ENCODE measurements at places on chromosomes 13 and 19.

DNA sequence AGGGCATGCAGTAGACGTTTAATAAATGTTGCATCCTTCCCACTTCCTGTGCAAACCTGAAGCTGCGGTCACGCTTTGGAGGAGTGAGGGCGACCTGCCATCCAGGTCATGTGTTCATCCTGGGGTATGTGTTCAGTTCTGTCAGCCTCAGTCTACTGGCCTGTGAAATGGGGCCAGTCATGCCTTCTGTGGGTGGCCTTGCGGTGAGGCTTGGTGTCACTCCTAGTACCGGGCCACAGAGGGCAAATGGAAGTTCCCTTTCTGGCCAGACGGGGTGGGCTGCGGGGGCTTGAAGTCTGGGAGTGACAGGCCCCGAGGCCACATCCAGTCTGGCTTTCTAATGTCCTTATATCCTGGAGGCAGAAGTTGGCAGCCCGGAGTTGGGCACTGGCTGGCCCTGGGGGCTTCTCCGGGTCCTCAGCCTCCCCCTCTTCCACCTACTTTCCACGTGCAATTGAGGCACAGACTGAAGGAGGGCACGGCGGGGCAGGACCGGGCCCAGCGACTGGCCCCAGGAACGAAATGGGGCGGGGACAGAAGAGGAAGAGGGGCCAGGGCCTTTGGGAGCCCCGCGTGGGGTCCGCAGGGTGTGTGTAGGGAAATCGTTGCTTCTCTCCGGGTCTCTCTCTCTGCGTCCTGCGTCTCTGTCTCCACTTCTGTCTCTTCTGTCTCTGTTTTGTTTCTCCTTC, 11.1 kb downstream of the PDE4A start:
- no peak for DNase-seq

DNA sequence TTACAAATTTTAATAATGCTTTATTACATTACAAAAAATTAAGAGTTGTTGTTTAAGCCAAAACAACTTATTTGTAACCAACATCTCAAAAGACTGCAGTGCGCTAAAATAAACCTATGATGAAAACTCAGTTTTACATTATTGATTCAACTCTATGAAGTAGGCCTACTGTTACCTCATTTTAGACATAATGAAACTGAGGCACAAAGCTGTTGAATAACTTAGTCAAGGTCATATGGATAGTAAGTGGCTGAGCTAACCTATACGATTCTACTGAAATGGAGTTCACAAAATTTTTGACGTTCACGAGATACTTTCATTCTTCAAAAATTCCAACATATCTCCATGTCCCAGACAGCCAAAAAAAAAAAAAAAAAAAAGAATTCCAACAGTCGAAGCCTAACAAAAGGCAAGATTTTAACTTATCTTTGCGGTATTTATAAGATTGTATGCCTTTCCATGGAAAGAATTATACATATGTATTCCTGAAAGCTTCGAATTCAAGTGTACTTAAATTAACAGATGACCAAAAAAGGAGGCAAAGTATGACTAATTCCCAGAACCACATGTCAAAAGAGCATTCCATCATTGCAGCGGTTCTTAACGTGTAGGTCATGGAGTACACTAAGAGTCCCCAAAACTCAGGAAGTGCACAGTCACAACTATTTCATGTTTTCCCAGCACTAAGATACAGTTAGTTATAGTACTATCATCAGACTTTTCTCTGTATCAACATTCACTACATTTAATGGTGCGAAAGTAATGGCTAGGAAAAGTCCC, 69.4 kb downstream of the PSPC1 start:
- peak; percentile 8 for DNase-seq

- DNase-seq = no peak
These were observed 426 bp downstream of the MYO9B start for GRCh38 chr19:17075864-17076542.

GRCh38 chr19:44839276-44839675, 6.8 kb upstream of the NECTIN2 start:
- DNase-seq = no peak

DNA sequence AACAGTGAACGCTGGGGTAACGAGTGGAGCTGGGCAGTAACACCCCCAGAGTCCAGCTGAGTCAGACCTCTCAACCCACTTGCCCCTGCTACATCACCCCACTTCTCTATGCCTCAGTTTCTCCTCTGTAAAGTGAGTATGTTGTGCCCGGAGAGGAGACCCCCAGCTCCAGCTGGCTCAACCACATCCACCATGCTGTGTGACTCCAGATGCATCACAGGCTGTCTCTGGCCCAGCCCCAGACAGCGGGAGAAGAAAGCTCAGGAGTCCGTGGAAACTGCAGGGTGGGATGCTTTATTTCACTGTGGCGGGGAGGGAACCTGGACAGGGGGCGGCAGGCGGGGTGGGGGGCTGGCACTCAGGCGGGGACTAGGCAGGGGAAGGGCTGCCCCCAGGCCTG, 9.6 kb upstream of the ELL start:
- DNase-seq = no peak

DNA sequence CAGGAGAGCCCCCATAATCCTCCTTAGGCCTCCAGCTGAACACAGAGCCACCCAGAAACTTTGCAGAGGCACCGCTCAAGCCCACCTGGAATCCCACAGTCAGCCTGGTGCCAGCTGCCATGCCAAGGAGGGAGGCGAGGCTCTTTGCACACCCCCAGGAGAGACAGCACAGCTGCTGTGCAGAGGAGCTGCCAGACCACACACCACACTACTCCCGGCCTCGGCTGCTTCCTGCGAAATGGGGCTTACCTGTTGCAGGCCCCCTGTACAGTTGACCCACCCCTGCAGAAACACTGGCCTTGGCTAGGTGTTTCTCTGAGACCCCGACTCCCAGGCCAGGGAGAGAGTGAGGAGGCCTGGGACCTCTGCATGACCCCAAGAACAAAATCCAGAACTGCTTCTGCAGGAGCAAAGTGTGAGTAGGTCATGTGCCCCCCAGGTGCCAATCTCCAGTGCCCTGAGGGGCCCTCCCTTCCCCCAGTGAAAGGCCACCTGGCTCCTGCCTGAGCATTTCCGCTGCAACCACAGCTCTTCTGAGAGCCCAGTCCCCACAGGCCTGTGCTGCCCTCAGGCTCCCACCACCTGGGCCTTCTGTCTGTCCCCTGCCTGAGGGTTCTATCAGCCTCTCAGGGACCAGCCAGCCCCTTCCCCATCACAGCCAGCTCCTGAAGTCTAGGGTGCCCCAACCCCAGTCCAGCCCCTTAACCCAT, 580.4 kb downstream of the UQCRFS1 start:
- DNase-seq = no peak

DNA sequence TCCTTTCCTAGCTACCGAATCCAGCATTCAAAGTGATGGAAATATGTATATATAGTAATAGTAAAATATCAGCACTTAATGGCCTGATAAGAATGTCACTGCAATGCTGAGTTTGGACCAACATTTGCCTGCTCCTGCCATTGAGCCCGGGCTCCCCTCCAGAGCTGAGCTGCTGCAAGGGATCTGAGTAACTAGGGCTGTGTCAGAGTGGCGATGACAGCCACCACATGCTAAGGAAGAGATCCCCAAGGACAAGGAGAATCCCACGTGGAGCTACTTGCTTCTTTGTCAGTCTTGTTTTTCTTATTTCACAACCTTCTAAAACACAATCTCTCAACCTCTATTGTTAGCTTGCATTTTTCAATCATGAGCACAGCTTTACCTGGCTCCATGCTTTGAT, 19.5 kb upstream of the ALOX5AP start:
- DNase-seq = no peak

DNA sequence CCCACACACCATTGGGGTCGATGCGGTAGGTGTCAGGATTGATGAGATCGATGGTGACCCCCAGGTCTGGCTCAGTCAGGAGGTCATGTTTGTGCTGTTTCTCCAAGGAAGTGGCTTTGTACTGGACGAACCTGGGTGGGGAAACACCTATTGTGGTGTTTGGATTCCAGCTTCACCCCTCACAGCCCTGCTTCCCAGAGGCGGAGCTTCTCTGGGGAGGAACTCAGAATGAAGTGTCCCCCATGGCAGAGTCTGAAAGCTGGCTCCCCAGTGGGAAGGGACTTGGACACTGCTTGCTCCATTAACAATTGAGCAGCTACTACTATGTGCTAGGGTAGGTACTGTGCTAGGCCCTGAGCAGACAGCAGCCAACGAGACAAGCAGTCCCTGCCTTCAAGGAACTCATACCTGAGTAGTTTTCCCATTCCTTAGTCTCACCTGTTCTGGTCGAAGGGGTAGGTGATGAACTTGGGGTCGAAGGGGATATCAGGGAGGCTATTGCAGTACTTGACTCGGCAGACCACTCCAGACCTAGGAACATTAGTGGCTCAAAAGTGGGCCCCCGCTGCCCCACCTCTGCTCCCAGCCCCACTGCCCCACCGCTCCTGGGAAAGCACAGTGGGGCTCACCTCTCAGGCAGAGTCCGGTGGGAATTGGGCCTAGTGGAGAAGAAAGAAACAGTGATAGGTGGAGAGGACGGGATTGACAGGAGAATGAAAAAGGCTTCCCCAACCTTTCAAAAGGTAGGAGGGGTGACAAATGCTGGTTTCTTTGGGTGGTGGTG, 1.1 kb downstream of the PAF1 start:
- DNase-seq = no peak

DNA sequence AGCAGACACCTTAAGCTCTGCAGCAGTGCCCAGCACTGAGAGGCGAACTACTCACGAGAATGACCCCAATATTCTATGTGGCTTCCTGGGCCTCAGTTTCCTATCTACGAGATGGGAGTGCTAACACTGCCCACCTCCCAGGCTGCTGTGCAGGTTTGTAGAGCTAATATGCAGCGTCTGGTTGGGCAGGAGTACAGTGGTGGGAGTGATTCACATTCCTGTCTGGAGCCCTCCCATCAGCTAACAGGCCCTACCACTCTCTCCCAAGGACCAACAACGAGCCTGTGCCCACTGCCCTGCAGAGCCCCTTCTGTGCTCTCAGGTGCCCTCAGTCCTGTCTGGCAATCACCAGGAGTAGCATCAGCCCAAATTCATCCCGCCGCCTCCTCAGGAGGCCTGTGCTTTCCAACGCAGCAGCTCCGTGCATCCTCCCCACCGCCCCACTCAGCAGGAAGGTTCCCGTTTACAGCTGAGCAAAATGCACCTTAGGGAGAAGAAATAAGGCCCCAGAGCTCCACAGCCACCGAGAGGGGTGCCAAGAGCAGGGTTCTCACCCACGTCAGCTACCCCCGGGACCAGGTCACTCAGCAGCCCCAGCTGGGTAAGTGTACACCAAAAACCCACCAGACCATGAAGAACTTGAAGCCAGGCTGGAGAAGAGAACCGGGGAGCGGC, 6.6 kb downstream of the AKT2 start:
- DNase-seq = no peak

- no peak for DNase-seq
These were observed 525.9 kb downstream of the GPC6 start for GRCh38 chr13:93752541-93752940.

DNA sequence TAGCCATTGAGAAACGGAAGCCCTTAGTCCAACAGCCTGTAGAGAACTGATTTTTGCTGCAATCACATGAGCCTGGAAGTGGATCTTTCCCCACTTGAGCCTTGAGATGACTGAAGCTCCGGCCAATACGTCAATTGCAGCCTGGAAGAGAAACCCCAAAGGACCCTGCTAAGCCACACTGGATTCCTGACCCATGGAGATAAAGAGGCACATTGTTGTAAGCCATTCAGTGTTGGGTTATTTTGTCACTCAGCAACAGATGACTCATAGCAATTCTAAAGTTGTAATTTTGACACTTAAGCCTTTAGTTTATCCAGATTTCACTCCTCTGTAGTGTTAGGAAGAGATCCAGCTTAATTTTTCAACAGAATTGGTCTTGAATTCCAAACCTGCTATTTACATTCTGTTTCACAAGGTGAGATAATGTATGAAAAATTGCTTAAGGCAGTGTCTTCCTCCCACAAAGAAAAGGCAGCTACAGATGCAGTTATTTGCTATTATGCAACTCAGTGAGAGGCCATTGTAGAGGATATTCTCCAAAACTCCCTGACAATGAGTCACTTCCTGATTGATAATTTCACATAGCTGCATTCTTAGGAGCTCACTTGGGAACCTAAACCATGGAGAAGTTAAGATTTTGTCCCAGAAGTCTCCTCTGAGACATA, 59.4 kb upstream of the TSHZ3 start:
- peak; percentile 75 for DNase-seq

DNA sequence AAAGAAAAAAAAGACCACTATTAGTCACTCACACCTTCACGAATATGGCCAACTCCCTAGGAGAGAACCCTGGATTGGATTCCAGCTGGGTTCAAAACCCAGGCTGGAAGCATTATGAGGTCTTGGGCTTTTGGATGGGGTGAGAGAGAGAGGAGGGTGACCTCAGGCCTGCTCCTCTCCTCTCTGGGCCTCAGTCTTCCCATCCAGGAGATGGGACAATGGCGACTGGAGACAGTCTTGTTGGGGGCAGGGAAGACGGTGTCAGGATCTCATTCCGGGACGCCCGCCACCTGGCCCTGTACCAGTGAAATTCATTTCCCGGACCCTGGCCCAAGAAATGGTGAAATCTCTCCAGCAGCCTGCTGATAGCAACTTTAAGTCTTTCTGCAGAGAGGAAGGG, 26.3 kb downstream of the TINCR start:
- DNase-seq = no peak

DNA sequence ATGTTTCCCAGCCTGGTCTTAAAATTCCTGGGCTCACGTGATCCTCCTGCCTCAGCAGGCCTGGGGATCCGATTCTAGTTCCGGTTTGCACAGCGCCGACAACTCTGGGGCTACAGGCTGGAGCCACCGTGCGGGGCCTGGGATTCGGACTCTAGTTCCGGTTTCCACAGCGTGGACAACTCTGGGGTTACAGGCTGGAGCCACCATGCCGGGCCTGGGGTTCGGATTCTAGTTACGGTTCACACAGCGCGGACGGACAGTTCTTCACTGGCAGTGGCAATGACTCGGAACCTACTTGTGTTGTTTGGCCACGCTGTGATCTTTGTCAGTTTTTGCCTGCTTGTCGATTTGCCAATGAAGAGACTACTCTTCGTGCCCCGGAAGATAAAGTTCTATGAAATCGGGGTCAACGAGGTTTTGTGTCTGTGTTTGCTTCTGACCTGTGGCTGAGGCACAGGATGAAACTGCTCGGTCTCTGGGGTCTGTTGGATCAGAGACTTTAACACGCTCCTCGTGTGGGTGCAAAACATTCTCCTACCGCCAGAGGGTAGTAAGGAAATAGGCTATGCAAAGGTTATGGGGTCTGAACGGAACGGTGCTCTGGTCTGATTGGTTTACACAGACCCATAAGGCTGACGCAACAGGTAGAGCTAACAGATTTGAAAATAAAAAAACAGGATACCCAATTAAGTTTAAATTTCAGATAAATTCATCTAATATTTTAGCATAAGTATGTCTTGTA, 12.1 kb upstream of the ZSCAN1 start:
- no peak for DNase-seq

GRCh38 chr19:18271433-18271841, 2.8 kb downstream of the IQCN start:
- DNase-seq = no peak

DNA sequence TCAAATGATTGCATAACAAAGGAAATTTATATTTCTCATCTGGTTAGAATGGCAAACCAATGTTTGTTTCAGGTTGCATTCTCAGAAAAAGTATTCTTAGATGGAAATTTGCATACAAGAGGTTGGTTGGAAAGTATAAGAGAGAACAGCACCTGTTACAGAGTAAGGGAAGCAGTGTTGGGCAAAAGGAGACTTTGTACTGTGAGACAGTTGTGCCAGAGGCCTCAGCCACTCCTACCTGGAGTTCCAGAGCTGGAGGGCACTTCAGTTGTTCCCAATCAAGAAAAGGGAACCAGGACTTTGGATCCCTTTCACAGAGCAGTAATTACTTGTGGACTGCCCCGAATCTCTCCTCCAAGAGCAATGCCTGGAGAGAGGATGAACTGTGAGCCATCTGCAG, 81.8 kb downstream of the SPRY2 start:
- no peak for DNase-seq

Measured in retinal pigment epithelial cell (primary cell).